ENCODE measurements at places on chromosomes 1 and 21.

DNA sequence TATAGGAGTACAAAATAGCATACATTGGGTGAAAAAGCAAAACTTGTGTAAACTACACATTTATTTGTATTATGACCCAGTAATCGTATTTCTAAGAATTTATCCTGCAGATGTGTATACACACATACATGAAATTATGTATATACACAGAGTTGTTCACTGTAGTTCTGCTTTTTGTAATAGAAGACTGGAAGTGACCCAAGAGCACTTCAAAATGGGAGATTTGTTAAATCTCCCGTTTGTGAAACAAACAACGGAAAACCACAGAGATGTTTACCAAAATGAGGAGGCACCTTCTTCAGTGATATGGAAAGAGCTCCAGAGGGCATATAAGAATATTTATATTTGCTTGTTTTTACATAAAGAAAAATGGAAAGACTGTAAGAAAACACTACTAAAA, 18.0 kb upstream of the MNDA start:
- DNase-seq: no peak

- no peak for DNase-seq
Measured at GRCh38 chr1:41842993-41843755, 75.5 kb downstream of the HIVEP3 start.

DNA sequence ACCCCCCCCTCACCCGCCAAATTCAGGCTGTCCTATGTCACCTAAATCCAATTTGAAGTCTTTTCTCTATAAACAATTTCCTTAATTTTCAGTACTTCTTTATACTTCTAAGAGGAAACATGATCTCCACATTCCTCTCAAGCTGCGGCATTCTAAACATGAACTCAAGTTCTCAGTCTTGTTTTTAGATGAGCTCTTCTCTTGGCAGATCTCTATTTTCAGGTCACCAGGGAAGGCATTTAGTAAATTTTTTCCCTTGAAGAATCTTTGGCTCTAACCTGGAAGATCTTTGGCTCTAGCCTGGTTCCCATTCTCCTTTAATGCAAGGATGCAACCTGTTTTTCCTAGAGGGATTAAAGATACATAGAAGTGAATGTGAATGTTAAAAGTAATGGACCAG, 193.4 kb downstream of the ATG4C start:
- DNase-seq: no peak

DNA sequence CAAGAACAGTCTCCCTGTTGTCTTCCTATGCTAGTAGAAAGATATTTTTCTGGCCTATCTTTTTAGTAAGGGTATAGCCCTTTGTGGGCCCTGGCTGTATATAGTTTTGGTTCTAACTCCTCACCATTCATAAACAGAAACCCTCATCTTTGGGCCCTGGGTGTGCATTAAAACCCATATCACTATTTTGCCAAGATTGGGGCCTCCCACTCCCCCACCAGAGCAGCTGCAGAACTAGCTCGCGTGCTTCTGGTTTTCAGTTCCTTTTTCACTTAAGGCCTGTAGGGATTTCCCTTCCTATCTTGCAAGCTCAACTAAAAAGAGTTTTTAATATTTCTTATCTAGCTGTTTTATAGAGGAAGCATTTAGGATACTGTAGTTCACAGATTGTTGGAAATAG, 106.4 kb downstream of the RGL1 start:
- DNase-seq: no peak

DNA sequence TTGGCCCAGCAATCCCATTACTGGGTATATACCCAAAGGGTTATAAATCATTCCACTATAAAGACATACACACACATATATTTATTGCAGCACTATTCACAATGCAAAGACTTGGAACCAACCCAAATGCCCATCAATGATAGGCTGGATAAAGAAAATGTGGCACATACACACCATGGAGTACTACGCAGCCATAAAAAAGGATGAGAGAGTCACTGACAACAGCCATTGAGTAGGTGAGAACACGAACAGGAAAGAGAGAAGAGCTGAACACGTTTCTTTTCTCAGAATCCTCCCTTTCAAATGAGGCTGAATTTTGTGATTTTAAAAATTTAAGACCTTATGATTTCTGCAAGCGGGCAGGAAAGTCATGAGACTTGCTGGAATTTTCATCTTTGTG, 10.1 kb upstream of the RABGAP1L start:
- no peak for DNase-seq

DNA sequence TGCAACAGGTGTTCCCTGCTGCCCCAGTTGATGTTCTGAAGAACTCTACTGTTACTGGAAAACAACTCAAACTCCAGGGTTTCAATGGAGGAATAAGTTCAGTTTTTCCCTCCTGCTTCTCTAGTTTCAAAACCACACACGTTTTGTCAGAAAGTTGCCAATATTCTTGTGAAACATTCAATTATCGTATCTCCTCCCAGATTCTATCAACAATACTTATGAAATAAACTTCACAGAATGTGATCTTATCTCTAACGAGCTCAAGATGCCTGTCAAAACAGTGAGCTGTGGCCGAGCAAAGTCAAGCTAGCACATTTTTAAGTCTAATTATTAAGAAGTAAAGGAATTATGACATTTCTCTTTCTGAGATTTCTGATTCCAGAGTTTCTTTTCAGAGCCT, 4.7 kb downstream of the OR2B11 start:
- no peak for DNase-seq

DNA sequence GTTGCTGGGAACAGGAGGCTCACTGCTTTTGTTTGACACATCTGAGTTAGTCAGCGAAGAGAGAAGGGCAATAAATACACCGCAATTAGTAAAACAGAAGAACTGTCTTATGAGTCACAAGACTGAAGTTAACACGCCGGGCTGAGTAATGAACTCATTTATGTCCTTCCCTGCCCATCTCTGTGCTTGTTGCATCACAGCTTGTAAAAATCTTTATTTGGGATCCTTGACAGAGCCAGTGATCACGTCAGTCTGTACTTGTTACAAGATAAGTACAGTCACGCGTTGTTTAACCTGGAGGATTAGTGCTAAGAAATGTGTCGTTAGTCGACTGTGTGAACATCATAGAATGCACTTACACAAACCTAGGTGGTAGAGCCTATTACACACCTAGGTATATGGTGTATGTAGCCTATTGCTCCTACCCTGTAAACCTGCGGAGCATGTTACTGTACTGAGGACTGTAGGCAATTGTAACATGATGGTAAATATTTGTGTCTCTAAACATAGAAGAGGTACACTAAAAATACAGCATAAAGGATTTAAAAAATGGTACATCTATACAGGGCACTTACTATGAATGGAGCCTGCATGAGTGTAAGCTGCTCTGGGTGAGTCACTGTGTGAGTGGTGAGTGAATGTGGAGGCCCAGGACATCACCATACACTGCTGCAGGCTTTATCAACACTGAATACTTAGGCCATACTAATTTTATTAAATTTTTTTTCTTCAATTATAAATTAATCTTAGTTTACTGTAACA, 272.2 kb downstream of the TNR start:
- DNase-seq: no peak

DNA sequence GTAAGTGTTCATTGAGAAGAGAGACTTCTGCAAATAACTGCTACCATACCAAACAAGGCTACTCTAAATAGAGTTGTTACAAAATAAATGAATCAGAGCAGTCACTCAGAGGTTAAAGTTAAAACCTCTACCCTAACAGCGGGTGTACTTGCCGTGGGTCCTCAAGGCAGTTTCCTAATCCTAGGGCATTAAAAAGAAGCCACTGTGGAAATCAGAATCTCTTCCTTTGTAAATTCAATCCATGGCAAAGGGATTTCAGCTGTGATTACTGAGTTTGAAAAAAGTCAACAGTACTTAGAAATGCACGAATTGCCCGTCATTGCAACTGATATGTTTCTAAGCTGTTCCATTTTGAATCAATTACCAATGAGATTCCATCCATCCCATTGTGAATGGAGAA, 13.5 kb downstream of the TBX15 start:
- DNase-seq: no peak

GRCh38 chr1:9155879-9156278, 27.0 kb upstream of the GPR157 start:
- DNase-seq: no peak

DNA sequence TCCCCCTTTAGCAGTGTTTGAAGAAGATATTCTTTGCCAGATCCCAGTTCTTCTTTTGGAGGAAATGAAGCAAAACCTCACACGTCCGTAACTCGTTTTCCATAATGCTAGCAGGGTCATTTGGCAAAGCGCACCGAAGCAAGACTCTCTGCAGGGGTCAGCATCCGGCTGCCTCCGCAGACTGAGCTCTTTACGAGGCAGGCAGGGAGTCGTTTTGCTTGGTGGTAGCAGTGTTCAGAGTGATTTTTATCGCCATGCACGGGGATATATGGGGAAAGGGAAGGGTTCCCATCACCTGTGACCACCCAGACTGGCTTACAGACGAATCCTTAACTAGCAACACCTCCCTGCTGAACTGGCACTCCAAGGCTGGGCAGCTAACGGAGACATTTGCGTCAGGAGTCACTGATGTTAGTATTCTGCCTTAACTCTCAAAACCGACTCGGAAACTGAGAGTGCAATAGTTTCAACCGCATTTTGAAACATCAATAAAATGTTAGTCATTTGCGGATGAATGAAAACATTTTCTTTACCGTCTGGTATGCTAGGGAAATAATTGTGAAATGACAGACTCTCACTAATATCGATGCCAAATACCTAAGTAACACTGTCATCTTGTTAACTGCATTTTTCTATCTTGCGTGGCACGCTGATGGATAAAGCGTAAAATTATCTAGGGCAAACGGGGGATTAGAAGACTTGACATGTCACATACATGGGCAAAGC, 2.2 kb upstream of the NEGR1 start:
- DNase-seq: peak; percentile 12

GRCh38 chr1:9465640-9466039, 73.6 kb upstream of the SLC25A33 start:
- no peak for DNase-seq

GRCh38 chr1:218942431-218942830, 231.2 kb upstream of the LYPLAL1 start:
- no peak for DNase-seq

DNA sequence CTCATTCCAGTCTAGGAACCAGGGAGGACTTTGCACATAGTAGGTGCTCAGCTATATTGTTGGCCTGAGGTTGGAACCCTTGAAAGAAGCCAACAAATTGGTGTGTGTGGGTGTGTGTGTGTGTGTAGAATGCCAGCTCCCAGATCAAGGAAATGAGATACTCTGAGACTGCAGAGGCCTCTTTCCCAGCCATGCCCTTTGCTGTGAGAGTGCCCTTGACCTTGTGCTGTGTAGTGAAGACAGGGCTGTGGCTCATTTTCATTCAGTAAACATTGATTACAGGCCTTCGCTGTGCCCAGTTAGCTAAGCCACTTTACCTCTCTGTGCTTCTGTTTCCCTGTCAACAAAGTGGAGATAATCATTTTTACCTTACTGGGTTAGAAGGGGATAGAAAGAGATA, 3.2 kb downstream of the CYP4B1 start:
- no peak for DNase-seq

GRCh38 chr1:152356736-152357135, 3.1 kb downstream of the FLG2 start:
- DNase-seq: no peak

GRCh38 chr1:110438893-110439292, 12.1 kb upstream of the PROK1 start:
- DNase-seq: no peak

DNA sequence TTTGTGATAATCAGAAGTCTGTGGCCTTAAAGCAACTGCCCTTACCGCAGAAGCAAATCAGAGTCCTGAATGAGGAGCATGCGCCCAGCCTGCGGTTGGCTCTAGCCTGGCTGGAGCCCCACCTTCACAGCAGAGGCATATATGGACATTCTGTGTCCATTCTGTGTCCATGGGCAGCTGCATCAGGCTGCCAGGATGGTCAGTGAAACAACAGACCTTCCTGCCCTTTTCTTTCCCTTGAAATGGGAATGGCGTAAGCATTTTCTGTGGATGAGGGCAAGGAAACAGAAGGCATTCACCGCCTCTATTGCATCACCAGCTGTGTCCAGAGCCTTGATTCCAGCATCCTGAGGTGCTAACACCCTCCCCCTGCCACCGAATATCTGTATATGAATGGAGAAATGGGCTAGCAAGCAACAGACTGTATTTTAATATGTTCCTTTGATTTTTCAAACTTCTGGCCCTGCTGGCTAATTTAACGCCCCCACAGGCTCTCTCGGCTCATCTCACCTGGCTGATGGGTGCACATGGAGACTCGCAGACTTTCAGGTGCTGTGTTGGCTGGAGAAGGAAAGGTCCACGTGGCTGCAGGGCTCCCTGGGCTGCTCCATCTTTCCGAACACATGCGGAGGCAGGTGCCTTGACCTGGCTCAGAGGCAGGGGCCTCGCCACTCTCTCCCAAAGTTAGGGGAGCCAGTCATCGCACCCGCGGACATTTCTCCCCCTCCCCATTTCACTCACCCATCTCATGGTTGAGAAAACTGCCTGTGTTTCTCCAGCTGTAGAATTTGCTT, 159.2 kb downstream of the GALNT2 start:
- no peak for DNase-seq

DNA sequence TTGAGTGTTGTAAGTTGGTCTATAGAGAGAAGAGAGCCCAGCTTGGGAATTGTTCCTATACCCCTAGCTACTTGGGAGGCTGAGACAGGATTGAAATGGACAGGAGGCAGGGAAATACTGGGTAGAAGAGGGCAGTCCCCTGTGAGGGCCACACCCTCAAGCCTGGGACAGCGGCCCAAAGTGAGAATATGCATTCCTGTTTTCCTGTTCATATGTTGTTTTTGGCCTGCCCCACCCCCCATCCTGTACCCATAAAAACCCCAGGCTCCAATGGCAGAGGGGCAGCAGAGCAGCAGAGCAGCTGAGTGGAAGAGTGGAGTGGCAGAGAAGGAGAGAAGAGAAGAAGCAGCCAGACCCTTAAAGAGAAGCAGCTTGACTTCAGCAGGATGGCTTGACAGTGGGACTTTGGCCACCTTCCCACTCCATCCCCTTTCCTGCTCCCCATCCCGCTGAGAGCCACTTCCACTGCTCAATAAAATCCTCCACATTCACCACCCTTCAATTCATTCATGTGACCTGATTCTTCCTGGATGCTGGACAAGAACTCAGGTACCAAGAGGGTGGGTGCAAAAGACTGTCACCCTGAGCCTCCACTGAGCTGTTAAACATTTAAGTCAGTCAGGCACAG, 70.6 kb upstream of the PUM1 start:
- no peak for DNase-seq
